ENCODE measurements at places on chromosomes 6 and 20.

GRCh38 chr6:113486199-113486598, 370.9 kb upstream of the MARCKS start:
- no peak for DNase-seq

DNA sequence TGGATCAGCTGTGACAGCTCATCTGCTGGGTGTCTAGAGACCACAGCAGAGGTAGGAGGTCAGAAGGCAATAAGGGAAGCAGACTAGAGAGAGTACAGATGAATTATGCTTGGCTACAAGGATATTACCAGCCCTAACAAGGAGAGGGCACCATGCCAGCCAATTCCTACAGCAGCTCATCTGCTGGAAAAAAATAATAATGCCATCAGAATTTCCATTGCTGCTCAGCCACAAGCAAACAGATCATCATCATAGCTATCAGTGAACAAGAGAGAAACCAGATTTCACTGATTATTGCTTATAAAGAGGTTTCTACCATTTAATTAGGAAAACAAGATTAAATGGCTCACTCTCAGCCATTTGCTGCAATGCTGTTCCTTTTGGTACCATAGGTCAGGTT, 66.5 kb downstream of the PSMG4 start:
- DNase-seq, result no peak

DNA sequence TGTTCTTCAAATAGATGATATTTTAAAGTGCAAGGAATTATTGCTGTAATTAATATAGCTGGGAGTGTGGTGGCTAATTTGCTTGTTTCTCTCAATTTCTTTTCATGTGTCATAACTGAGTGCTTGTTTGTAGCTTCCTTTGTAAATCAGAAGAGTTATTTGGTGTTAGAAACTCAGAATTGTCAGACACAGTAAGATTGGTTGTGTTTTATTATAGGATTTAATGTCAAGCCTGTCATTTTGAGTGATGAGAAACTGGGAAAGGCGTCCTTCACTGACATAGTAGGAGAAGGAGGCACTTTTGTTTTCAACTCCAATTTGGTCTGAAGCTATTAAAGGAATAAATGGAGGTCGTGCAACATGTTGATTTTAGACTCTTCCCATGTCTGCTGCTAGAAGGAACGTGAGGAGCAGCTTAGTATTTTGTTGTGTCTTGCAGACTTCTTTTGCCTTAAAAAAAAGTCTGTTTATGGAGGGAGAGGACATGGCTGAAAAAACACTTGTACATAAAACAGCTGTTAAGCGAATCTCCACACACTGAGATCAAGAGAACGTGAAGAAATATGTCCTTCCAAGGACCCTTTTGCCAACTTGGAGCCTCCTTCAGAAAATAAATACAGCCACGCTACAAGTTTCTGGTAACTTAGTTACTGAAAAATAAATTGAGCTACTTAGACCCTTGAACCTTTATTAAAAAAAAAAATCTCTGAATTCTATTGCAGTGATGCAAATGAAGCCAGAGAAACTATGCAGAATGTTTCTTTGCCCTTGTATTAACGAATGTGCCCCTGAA, 59.5 kb downstream of the BMP6 start:
- DNase-seq, result no peak

GRCh38 chr6:46832816-46833215, 39.6 kb downstream of the MEP1A start:
- no peak for DNase-seq

- DNase-seq, result no peak
Measured at GRCh38 chr6:90083891-90084290, 189.6 kb downstream of the GJA10 start.

DNA sequence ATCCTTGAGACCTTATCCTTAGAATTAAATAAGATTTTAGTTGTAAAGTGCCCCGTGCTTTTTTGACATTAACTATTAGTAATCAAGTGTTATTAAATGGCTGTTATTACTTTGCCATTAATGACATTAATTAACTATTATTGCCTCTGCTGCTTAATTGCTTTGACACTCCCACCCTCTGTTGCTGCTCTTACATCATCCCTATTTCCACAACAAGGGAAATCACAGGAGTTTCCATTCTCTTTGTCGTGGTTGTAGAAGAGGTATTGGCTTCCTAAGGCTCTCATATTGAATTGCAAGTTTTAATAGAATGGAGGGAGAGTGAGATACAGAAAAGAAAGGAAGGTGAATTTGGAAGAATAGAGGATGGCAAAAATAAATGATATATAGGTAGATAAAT, 545.8 kb downstream of the MMUT start:
- no peak for DNase-seq

DNA sequence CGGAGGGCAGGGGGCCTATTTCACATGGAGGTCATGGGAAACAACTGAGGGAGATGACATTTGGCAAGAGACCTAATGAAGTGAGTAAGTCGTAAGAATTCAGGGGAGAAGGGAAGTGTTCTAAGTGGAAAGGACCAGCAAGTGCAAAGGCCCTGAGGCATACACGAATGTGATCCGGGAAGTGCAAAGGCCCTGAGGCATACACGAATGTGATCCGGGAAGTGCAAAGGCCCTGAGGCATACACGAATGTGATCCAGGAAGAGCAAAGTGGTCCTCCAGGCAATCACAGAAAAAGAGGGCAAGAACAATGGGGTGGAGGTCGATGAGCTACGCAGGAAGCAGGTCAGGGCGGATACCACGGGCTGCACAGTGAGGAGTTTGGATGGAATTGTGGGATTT, 24.2 kb upstream of the EXOC2 start:
- no peak for DNase-seq

GRCh38 chr6:13711324-13711732, 307 bp downstream of the RANBP9 start:
- no peak for DNase-seq

- no peak for DNase-seq
Measured at GRCh38 chr20:50817776-50818172, 22.9 kb downstream of the BCAS4 start.

DNA sequence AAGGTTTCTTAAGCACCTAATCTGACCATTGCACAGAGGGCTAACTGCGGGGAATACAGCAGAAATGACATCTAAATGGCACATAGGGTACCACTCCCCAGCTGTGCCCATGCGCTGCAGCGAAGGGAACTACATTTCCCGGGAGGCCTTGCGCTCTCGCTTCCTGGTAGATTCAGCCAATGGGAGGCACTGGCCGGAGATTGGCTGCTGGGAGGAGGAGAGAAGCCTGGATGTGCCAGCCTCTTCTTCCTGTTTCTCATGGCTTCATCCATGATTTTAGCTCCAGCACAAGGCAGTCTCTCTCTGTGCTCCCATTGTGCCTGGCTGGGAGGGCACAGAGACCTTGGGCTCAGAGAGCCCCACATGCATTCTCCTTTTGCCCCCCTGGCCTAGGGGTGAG, 101.7 kb upstream of the FOXA2 start:
- DNase-seq, result peak; percentile 6

DNA sequence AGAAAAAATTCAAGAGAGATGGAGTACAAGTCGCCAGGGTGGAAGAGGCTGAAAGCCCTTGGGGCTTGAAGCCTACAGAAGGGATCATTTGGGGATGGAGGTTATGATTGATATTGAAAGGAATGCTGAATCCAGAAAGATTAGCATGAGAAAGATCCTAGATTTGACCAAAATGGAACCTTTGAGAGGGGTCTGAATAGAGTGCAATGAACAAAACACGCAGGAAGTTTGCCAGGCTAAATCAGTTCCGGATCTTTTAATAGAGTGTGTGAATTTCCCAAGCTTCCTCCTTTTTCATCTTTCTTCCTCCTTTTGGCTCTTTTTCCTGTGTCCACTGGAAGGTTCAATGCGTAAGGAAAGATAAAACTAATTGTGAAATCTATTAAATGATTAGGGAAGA, 15.3 kb downstream of the IPCEF1 start:
- no peak for DNase-seq

DNA sequence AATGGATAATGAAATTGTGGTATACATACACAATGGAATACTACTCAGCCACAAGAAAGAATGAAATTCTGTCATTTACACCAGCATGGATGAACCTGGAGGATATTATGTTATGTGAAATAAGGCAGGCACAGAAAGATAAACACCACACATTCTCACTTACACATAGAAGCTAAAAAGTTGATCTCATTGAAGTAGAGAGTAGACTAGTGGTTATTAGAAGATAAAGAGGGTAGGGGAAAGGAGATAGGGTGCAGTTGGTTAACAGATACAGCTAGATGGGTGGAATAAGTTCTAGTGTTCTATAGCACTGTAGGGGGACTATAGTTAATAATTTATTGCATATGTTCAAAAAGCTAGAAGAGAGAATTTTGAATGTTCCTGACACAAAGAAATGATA, 25.5 kb upstream of the LTV1 start:
- DNase-seq, result no peak

DNA sequence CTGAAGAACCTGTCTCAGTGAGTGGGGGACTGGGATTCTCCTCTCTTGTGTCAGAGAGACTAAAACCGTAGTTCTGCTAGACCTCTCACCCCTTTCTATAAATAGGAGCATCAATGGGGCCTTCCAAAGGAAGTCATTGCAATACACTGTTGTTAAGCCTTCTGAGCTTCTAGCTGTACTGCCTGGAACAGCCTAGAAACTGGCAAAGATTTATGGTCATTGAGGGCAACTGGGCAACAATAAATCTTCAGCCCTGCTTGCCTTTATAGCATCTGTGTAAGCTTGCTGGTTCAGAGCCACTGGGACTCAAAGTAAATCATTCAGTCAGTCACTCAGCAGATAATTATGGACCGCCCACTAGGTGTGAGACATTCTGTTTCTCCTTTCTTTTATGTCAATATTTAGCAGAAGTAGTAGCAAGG, 53.2 kb downstream of the PPP1R14C start:
- DNase-seq, result no peak

GRCh38 chr6:16821834-16822264, 60.6 kb upstream of the ATXN1 start:
- no peak for DNase-seq

DNA sequence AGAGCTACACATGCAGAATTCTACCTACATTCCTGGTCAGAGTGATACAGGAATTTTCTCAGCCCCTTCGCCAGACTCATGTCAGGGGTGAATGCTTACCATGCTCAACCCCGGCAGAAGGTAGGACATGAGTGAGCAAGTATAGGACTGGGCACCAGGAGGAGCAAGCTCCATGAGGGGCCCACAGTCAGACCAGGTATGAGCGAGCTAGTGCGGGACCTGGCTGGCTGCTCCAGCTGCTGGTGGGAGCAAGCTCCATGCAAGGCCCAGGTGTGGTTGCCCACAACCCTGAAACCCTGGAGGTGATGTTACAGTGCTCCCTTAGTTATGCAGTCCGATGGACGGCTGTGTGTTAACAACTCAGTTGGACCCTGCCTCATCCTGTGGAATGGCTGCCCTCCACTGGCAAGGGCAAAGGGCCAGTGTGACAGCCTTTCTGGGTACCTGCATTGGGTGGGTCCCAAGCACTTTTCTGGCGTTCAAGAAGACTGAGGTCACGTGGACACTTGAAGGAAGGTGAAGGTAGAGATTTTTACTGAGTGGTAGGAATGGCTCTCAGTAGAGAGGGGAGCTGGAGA, 503.5 kb upstream of the CITED2 start:
- no peak for DNase-seq

GRCh38 chr6:143765422-143766184, 77.5 kb upstream of the LTV1 start:
- no peak for DNase-seq

DNA sequence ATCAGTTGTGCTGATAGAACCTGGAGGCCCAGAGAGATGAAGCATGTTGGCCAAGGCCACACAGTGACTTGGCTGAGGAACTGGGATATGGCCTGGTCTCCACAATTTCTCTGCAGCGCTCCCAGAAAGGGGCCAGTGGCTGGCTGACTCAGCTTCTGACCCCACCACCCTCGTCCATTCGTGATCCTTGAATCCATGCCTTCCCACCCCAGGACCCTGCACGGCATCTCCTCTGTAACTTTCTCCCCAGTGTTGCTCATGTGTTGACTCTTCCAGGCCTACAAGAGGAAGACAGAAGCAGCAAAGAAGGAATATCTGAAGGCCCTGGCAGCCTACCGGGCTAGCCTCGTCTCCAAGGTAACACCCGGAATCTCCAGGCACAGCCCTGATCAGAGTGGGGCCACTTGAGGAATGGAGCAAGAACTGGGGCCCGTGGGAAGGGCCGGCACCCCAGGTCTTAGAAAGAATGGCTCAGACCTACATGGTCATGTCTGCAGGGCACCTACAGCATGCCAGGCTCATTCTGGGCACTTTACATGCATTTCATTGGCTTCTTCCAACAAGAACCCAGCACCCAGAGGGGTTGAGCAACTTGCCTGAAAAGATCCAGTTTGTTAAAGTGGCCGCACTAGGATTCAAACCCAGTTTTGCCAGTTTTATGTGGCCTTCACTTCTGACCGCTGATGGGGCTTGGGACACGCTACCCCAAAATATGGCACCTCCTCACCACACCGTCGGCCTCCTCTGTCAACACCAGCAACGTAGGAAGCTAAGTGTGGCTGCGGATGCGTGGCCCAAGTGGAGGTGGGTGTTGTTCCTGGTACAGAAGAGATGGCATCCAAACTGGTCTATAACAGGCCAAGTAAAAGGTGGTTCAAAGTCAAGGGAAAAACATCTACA, 122.2 kb downstream of the JPH2 start:
- no peak for DNase-seq

All from AG04450 (cell line).